Mucosa of descending colon (tissue), 3 donors: ENCODE measurements at places on chromosomes 5 and 9. TPM values are rescaled to one million over a fixed set of nuclear protein-coding genes. Genes with fewer than 3 reads are reported as not detected.

DNA sequence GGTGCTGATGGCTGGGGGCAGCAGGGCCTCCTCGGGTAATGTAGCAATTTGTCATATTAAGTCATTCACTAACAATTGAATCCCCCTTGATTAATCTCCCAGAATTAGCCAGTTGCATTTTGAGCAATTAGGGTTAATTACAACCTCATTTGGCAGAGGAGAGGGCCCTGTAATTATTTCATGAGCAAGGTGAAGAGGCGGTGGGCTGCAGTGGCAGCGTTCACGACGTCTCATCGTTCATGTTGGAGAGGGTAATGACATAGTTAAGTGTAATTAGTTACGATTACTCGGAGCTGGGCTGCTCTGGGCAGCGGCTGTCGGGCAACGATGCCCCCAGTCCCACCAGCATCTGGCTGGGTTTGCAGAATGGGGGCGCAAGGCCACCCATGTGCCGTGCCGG, 46.0 kb downstream of the NEK6 start:
- DNase-seq = no peak

GRCh38 chr5:62082370-62082801, 223.6 kb upstream of the KIF2A start:
- DNase-seq = no peak

GRCh38 chr9:69297300-69297980, 27.6 kb upstream of the ENTREP1 start:
- DNase-seq = no peak

DNA sequence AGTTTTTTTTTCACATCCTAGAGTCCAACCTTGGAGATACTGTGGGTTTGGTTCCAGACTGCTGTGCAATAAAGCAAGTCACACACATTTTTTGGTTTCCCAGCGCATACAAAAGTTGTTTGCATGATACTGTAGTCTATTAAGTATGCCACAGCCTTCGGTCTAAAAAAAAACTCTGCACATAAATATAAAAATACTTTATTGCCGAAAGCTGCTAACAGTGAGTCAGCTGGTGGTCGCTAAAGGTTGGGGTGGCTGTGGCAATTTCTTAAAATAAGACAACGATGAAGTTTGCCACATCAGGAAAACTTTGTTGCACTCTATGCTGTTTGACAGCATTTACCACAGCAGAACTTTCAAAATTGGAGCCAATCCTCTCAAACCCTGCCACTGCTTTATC, 37.4 kb downstream of the UBQLN1 start:
- no peak for DNase-seq

DNA sequence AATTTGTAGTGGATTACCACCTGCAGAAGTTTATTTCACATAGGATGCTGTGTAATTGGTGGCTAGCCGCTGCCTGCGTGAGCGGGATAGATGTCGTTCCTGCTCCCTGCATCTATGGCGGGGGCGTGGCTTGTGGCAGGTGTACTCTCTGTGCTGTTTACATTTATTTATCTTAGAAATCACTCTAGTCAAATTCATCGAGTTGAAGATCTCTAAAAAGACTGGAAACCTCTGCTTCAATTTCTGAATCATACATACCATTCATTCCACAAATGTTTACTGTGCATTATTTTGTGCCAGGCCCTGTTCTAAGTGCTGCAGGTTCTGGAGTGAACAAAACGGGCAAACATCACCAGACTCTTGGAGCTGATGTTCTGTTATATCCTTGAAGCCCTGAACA, 11.9 kb downstream of the ROPN1L start:
- no peak for DNase-seq

GRCh38 chr5:77213601-77214000, 3.1 kb downstream of the PDE8B start:
- no peak for DNase-seq

DNA sequence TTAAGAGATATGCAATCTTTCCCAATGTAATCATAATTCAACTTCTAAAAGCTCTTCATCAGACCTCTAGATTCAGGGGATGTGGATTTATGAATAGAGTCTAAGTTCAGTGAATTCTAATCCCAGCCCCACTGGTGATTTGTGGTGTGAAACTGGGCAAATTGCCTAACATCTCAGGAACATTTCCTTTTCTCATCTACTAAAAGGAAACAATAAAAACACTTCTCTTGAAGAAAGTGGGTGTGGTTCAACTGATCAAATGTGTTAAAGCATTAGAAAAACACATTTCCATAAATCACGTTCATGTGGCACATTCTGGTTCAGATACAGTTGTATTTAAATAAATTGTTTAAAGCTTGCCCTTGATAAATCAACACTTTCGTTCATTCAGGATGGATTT, 631.7 kb upstream of the CDH6 start:
- DNase-seq = no peak

- DNase-seq = no peak
Measured at GRCh38 chr9:88087906-88088305, 50.4 kb downstream of the SPATA31C2 start.

GRCh38 chr5:119655061-119655460, 25.7 kb downstream of the FAM170A start:
- no peak for DNase-seq

DNA sequence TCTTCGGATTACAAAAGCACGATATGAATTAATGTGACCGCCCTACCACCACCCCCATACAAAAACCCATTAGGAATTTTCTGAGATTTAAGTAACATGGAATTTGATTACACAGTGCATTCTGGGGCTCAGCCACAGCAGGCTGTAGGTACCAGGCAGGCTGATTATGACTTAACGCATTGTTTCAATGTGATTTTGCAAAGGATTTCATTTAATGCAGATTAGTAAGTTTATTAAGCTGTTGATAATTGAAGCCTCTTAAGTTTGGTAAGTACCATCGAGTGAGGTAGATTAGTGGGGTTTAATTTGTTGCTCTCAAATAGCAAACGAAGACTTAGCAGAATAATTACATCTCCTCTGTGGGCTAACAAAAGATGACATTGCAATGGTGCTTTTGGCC, 240.1 kb downstream of the TRPM3 start:
- no peak for DNase-seq

DNA sequence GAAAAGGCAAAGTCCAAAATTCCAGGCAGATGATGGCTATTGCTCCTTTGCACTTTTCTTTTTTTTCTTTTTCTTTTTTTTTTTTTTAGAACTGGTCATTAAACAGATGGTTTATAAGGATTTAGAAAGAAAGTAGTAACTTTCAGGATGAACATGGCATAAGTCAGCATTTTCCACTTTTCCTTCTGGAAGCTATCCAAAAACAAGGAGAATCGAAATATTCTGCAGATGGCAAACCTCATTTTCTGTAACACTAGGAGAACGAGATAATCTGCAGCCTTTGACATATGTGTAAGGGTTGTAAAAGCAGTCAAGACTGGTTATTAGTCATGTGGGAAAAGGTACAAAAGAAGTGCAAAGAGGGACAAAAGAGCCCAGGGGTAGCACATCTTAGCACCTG, 69.1 kb upstream of the PUM3 start:
- DNase-seq = no peak

Gene IL7R
- total RNA-seq = 10.4 TPM

Gene FIBCD1
- total RNA-seq = 2.6 TPM

GRCh38 chr5:59436364-59437148, 457.0 kb downstream of the PDE4D start:
- DNase-seq = no peak

DNA sequence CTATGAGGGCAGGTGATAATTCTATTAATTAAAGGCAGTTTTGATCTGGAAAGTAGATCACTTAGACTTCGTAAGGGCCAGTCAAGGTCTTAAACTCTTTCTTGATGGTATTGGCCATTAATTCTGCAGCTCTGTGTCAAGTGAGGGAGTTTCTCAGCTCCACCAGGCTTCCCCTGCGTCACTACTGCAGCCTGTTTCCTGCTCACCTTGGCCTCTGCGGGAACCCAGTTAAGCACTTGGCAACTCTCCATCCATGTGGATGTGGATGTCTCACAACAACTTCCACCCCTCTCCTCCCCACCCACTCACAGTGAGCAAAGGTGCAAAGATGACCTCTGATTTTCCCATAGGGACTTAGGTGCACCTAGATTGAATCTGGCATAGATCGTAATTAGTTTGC, 191.6 kb downstream of the PLK2 start:
- peak; percentile 2 for DNase-seq

Gene DOCK2
- 20.1 TPM for total RNA-seq

GRCh38 chr5:136021016-136021405, 7.8 kb upstream of the TGFBI start:
- DNase-seq = no peak

Gene PCDHA6
- total RNA-seq = 0.29 TPM

GRCh38 chr5:178287091-178287790, 54.6 kb upstream of the PHYKPL start:
- no peak for DNase-seq
